ENCODE measurements at places on chromosomes 12 and 14.

DNA sequence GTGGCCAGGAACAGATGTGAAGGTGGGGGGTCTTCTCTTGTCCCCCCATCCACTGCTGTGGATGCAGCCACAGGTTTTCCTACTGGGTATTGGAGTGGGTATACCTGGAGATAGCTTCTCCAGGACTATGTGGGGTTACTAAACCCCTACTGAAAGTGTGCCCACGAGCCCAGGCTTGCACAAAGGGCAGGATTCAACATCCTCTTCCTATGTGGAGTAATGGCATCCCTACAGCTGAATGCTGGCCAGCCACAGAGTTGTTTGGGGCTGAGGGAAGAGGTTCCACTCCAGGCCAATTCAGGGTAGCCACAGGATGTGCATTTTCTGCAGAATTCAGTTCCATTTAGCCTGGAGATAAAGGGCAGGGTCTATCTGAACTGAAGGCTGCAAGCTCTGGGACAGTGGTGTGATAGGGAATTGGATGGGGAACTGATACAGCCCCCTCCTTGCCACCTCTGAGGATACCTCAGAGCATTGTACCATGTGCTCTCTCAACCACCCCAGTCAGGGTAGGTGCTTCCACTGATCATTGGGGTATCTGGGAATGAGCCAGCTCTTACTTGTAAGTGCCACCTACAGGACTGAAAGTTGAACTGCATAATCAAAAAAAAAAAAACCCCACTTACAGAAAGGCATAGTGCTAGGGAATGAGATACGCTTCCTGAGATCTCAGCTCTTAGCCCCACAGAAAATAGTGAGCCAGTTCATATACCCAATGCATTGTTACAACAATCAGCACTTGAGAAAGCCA, 187.1 kb downstream of the KITLG start:
- no peak for DNase-seq

GRCh38 chr12:19544353-19544752, 105.1 kb downstream of the AEBP2 start:
- DNase-seq: no peak

DNA sequence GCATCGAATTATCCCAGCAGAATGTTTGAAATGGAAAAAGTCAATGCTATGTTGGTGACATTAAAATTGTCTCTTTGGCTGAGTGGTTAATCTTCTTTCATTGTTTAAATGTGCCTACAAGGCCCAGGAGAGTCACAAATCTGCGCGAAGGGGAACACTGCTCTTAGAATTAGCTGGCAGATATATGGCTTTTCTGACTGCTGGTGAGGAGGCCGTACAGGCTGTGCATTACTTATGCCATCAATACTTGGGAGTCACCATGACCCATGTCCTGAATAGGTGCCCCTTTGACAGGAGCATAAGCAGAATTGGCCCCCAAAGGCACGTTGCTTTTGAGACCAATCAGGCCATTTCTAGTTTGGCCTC, 521.5 kb downstream of the FUT8 start:
- no peak for DNase-seq

DNA sequence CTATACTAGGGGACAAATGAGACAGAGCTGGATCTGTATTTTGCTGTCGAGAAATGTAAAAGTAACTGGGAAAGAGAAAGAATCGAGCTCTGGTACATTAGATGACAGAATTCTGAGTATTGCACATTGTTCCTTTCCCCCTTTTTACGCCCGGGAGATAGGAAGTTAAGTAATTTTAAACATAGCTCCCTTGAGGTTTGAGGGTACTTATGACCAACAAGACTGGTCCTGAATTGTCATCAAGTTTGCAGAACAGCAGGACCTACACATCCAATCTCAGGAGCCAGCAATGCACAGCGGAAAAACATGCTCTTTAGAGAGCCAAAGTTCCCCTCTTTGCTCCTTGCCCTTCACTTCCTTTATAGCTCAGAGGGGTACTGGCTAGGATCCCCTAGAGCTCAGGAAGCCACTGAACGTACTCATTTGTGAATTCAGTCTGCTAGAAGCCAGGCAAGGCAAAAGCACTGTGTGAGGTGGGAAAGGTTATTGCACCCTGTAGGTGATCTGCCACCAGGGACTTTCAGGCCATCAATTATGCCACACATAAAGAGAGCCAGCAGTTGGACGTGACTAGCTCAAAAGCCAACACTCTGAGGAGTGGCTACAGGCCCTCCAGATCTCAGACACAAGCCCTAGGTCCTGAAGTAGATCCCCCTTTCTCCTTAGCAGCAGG, 333.8 kb downstream of the KCNH5 start:
- DNase-seq: no peak

GRCh38 chr12:120688527-120689071, 1.6 kb downstream of the MLEC start:
- no peak for DNase-seq

- no peak for DNase-seq
These were observed 286.6 kb upstream of the FLRT2 start for GRCh38 chr14:85243321-85243720.

- peak; percentile 94 for DNase-seq
These were observed at the start of gene ADSS1 for GRCh38 chr14:104723651-104724406. Gene ADSS1 (plus strand): TSS chr14:104724229. CDS start chr14:104724271, 42 bp downstream.

GRCh38 chr12:13258197-13258596, 61.7 kb downstream of the EMP1 start:
- no peak for DNase-seq

GRCh38 chr14:58808828-58809227, 171.1 kb downstream of the DACT1 start:
- no peak for DNase-seq
